ENCODE measurements at places on chromosomes 6 and 20. TPM values are rescaled to one million over a fixed set of nuclear protein-coding genes. Genes with fewer than 3 reads are reported as not detected.

Gene HSPA12B
- not detected for total RNA-seq

GRCh38 chr20:60266177-60266823, 308.1 kb downstream of the CDH26 start:
- DNase-seq, result no peak

GRCh38 chr20:16601047-16601446, 27.8 kb upstream of the KIF16B start:
- no peak for DNase-seq

GRCh38 chr20:17533396-17533795, 2.2 kb upstream of the BFSP1 start:
- peak; percentile 31 for DNase-seq

DNA sequence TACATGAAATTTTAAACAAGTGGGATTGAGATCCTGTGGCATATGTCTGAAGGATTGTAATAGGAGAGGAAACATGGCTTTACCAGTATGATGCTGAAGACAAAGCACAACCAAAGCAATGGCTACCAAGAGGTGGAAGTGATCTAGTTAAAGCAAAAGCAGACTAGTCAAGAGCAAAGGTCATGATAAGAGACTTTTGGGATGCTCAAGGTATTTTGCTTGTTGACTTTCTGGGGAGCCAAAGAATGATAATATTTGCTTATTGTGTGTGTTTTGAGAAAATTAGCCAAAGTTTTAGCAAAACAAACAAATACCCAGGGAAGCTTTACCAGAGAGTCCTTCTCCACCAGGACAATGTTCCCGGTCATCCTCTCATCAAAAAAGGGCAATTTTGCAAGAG, 20.3 kb downstream of the SLC16A10 start:
- no peak for DNase-seq

GRCh38 chr6:133807501-133807900, 81.4 kb upstream of the TCF21 start:
- DNase-seq, result no peak

Gene ASF1A
- 27.4 TPM for total RNA-seq

DNA sequence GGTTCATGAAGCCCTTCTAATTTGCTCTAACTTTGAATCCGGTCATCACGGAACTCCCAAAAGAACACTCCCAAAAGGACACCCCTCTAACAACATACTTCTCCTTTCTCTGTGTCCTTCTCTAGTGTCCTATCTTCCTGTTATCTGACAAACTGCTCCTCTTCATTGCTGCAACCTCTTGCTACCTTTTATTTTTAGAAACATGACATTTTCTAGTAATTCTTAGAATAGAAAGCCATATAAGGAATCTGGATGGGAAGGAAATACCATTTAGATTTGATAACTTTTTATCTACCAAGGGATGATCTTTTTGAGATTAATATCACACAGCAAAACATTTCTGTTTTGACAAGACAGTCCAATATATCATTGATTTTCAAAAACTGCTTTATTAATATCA, 63.1 kb downstream of the COL12A1 start:
- no peak for DNase-seq

- DNase-seq, result peak; percentile 99
These were observed 7.0 kb downstream of the DYNLRB1 start for GRCh38 chr20:34522969-34523871.

Gene SNPH
- total RNA-seq, result 2.9 TPM

GRCh38 chr6:166862287-166862977, 93.9 kb downstream of the RNASET2 start:
- DNase-seq, result peak; percentile 47

Gene FOXF2
- 3.7 TPM for total RNA-seq

GRCh38 chr20:61480158-61480825, 228.2 kb downstream of the CDH4 start:
- DNase-seq, result no peak

Gene FAM162B
- not detected for total RNA-seq

DNA sequence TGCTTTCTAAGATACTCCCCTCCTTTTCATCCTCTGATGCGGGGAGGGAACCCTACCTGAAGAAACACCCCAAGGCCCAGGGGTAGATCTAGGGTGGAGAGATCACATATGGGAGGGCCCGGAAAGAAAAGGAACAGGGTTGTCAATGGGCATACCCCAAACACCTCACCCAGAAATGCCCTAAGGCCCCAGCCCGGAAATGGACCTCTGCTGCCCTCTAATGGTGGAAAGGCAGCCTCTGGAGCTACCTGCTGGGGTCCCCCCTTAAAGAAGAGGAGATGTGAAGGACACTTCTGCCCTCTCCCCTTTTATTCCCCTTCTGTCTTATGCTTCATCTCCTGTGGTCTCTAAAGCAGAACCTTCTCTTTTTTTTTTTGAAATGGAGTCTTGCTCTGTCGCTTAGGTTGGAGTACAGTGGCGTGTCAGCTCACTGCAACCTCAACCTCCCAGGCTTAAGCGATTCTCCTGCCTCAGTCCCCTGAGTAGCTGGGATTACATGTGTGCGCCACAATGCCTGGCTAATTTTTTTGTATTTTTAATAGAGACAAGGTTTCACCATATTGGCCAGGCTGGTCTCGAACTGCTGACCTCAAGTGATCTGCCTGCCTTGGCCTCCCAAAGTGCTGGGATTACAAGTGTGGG, 458 bp upstream of the ARMC12 start:
- peak; percentile 81 for DNase-seq

Gene ID4
- 0.66 TPM for total RNA-seq

GRCh38 chr20:42483730-42484303, 705.9 kb downstream of the PTPRT start:
- DNase-seq, result peak; percentile 79

- DNase-seq, result no peak
These were observed 117.8 kb downstream of the RTN4IP1 start for GRCh38 chr6:106511288-106512047.

- DNase-seq, result no peak
These were observed 96.6 kb upstream of the B3GAT2 start for GRCh38 chr6:71053475-71053874.

Gene ZBTB46
- 4.0 TPM for total RNA-seq

DNA sequence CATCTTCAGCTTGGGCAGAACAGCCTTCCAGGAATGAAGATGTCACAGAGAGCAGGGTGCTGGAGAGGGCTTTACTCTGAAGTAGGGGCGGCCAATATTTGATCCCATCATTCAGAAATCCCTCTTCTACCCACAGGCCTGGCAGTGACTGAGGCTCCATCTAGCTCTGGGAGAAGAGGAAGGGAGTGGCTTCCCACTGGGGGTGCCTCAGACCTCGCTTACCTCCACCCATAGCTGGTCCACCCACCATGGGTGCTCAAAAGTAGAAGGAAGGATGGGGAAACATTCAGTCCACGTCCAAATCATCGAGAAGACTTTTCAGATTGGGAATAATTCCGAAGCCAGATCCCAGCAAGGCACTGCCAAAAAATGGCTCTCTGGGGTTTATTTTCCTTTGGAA, 11.8 kb upstream of the THBD start:
- no peak for DNase-seq

GRCh38 chr6:153312634-153313033, 181.6 kb upstream of the RGS17 start:
- DNase-seq, result peak; percentile 87

DNA sequence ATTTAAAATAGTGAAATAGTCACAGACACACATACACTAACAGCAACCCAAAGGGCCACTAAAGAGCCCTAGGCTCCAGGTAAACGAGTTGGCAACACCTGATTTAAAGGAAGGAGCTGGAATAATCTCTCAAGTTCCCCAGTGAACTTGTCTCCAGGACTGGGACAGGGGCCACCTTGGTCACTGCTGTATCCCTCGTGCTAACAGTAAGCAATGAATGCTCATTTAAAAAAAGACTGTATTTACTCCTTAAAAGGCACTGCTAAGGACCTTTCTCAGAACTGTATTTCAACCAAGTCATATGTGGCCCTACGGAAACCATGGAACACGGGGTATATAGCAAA, 1.3 kb downstream of the DIDO1 start:
- no peak for DNase-seq

DNA sequence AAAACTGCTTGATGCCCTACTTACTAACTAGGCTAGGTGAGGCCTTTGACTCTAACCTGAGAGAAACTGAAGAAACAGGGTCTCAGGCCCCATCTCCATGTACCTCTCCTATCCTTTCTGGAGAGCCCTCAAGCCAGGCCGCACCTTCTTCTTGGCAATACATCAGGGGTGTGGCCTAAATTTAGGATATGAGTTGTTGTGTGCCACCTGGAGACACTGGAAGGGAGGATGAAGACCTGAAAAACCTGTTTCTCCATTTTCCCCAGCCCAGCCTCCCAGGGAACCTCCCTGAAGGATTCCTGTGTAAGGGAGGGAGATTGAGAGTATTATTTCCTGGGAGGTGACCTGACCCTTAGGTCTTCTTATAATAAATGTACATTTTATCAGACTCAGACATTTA, 3.1 kb downstream of the LY6G6D start:
- no peak for DNase-seq

GRCh38 chr20:33291830-33292355, 8.9 kb downstream of the BPIFB1 start:
- DNase-seq, result peak; percentile 80

- peak; percentile 79 for DNase-seq
These were observed 5.2 kb downstream of the EBF4 start for GRCh38 chr20:2697768-2698167.

Gene UNC5CL
- 0.23 TPM for total RNA-seq

Gene SRSF6
- total RNA-seq, result 124 TPM

Gene ADGB
- 0.43 TPM for total RNA-seq

- DNase-seq, result no peak
These were observed 339.6 kb upstream of the CITED2 start for GRCh38 chr6:139713900-139714506.

- DNase-seq, result peak; percentile 54
These were observed 128.5 kb downstream of the HFE start for GRCh38 chr6:26215585-26216358.
